Stimulated activated CD4-positive, alpha-beta T cell treated with anti-CD3 and anti-CD28 coated beads, Interleukin-12 subunit alpha, Interleukin-12 subunit beta, amount 100 ng/mL, for 48 hours (primary cell): ENCODE measurements at places on chromosomes 1 and 21.

- DNase-seq: no peak
These were observed 32.8 kb upstream of the PTPRC start for GRCh38 chr1:198606020-198606438.

DNA sequence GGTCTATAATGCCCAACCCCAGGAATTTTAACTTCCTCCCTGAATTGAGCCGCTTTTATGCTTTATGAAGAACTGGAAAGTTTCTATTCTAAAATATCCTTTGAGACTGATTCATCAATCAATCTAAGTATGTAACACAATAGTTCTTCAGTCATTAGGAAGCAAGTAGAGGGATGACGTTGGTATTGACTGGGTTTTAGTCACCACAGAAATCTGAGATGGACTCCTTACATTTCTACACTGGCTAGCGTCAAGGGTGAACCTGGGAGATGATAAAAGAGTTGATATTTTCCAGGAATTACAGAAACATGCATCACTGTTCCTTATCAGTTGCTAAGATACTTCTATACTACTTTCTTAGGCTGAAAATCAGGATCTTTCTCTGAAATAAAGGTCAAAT lies 308.0 kb downstream of the HMCN1 start:
- no peak for DNase-seq

- DNase-seq: no peak
These were observed 96.0 kb upstream of the ERRFI1 start for GRCh38 chr1:8122160-8122476.

- DNase-seq: no peak
These were observed 67.5 kb upstream of the RNPC3 start for GRCh38 chr1:103457886-103458455.

DNA sequence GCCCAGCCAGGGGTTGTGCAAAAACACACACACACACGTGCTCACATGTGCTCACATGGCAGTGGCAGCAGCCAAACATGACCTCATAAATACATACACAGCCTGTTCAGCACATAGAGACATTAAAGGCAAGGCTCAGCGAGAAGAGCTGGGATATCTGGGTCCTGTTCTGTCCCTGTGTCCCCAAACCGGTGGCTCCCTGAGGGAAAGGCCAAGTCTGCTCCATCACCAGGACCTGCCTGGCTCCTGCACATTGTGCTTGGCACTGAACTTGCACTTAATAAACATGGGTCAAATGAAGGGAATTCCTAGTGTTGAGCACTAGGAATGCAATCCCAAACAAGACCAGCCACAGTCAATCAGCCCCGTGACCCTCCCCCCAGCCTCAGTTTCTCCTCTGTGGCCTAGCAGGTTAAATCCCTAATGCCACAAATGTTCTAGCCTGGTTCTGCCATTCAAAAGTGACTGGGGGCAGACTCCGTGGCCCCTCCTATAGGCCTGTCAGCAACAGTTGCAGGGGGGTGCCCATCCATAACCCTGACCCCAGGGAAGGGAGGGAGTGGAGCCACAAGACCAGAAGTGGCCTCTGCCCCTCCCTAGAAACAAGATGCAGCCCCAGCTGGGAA lies 160.9 kb upstream of the VAMP3 start:
- DNase-seq: no peak

GRCh38 chr1:36166938-36167905 lies 11.3 kb downstream of the MAP7D1 start:
- DNase-seq: no peak

GRCh38 chr1:119762953-119763352 lies 5.8 kb downstream of the HMGCS2 start:
- DNase-seq: no peak

- no peak for DNase-seq
These were observed 90.5 kb downstream of the SPATA17 start for GRCh38 chr1:217721692-217722091.

GRCh38 chr21:41186755-41187536 lies 19.0 kb downstream of the BACE2 start:
- DNase-seq: no peak

GRCh38 chr1:4468386-4468785 lies 186.0 kb upstream of the AJAP1 start:
- DNase-seq: no peak

DNA sequence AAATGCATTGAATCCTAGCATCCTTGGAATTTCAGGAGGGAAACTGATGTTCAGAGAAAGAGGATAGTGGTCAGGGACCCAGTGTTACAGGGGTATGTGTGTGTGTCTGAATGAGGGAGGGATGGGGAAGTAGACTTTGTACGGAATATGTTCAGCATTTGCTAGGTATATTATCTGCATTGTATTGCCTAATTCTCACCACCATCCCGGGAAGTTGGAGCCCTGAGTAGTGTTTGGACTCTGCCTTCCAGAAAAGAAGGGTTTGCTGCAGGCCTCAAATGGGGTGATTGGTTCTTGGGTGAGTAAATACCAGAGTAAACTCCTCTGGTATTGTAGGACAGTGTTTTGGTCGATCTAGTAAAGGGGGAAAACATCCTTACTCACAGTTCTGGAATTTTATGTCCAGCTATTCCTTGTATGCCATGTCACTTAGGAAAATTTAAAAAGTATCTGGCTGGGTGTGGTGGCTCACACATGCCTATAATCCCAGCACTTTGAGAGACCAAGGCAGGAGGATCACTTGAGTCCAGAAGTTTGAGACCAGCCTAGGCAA lies 7.1 kb upstream of the ZNF496 start:
- no peak for DNase-seq

GRCh38 chr1:184187097-184187496 lies 135.6 kb downstream of the TSEN15 start:
- DNase-seq: no peak

GRCh38 chr21:32549440-32549839 lies 35.9 kb downstream of the TCP10L start:
- DNase-seq: no peak

GRCh38 chr1:3790500-3790923 lies 5.8 kb downstream of the LRRC47 start:
- no peak for DNase-seq

- DNase-seq: no peak
These were observed 53.9 kb upstream of the GNG4 start for GRCh38 chr1:235703506-235703905.

DNA sequence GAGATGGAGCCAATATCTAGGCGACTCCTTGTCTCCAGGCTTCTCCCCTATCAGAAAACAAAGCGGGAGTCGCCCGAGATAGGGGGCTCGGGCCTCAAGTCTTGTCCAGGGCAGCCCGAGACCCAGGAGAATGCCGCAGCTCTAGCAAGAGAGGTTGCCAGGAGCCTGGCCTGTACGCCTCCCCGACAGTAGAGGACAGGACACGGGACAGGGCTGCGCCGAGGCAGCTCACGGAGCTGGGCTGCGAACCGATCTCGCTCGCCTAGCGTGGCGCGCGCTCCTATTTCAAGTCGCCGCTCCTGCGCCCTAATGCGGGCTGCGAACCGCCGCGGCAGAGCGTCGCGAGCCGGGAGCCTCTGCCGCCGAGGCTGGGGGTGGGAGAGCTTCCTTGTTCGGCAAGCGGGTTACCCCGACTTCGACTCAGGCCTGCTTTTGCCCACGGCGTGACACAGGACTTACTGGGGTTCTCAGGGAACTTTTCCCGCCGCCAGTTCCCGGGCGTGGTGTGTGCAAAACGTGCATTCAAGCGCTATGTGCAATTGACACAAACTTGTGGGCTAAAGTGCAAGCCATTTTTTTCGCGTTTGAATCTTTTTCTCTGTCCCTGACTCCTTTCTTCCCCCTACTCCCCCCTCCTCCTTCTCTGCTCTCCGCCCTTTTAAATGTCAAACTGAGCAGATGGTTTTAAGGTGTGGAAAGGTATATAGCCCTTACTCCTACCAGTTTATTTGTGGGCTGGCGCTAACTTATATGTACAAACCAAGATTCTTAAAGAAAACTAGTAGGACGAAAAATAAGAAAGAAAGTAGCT lies 2.4 kb upstream of the PROX1 start:
- no peak for DNase-seq

DNA sequence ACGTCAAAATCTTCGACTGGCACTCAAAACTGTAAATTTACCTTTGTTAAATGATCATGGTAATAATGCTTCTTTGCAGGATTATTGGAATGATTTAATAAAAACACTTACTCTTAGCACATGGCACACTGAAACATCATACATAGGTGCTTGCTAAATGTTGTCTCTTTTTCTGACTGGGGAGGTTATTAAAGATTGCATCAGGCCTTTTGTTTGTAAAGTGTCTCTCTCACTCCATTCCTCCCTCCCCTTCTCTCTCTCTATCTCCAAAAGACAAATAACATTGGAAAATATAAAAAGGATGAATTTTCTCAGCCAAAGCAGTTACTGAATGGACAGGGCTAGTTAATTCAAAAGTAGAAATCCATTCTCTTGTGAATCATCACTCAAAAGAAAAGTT lies 404.2 kb downstream of the DPYD start:
- no peak for DNase-seq

- peak; percentile 75 for DNase-seq
These were observed 72.8 kb downstream of the CD2 start for GRCh38 chr1:116826818-116827606.

DNA sequence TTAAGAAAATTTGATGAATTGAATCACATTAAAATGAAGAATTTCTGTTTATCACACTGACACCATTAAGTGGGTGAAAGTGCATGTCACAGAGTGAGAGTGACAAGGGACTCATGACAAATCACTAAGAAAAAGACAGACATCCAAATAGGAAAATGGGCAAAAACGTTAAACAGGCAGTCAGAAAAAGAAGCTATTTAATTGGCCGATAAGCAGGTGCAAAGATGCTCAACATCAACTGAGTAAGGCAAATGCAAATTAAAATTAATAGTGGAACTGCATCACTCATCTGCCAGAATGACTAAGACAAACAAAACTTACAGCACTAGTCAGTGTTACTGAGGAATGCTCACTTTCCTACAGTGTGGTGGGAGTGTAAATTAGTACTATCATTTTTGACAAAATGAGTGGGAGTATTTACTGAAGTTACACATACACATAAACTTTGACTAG lies 39.2 kb upstream of the RUNX1 start:
- DNase-seq: no peak

DNA sequence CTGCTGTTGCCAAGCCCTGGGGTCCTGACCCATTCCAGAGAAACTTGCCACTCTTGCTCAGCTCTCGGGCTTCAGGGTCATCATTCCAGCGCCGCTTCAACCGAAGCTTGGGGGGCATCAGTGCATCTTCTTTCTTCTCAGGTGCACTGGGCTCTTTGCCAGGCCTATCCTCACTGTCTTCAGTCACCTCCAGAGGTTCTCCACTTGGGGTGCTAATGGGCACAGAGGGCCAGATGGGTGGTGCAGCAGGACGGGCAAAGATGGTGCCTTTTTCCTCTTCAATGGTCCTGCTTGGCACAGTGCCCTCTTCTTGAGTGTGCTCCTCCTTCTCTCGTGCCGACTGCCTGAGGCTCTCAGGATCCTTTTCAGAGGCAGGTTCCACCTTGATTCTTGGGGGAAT lies 13.3 kb downstream of the ETV3 start:
- DNase-seq: no peak

GRCh38 chr1:97691325-97691724 lies 229.5 kb downstream of the DPYD start:
- DNase-seq: no peak

DNA sequence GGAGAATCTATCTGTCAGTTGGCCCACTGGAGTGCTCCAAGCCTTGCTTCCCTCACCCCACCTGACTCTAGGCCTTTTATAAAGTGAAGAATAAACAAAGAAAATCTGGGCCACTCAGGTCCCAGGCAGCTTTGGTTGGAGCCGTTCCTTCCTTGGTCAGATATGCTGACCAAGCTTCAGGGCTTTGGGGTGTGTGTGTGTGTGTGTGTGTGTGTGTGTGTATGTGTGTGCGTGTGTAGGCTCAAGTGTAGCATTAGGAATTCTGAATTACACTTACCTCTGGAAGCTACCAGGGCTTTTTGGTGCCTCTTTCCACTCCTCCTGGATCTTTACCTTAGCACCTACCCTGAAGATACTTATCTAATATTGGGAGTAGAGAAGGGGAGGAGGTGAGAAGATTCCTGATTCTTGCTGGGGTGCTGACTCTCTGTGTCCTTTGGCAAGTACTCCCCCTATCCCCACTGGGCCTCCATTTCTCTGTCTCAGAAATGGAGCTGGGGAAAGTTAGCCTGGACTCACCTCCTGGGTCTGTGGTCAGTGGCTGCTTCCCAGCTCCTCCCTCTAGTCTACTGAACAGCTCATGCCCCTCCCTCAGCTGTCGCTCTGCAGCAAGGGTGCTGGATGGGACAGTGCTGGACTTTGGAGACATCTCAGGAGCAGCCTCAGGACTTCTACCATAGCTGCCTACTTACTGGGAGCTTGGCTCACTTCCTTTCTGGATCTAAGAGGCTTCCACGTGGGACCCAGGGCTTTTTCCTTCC lies 10.8 kb downstream of the FOXD2 start:
- DNase-seq: no peak

GRCh38 chr1:233905416-233906051 lies 1.1 kb downstream of the SLC35F3 start:
- no peak for DNase-seq

DNA sequence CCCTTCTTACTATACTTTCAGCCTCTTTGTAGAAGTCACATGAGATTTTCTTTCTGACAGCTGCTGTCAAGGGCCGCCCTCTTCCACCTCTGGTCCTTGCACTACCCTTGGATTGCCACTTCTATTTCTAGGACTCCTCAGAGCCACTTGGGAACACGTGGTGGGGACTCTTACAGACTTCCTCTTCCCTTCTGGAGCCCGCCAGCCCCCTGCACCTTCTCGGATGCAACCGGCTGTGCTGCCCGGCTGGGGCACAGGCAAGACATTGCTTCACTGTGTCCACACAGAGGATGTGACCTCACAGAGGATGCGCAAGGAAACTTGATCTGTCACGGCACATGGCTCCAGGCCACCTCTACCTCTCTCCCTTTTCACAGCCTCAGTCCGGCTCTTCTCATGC lies 2.4 kb upstream of the IKBKE start:
- no peak for DNase-seq

DNA sequence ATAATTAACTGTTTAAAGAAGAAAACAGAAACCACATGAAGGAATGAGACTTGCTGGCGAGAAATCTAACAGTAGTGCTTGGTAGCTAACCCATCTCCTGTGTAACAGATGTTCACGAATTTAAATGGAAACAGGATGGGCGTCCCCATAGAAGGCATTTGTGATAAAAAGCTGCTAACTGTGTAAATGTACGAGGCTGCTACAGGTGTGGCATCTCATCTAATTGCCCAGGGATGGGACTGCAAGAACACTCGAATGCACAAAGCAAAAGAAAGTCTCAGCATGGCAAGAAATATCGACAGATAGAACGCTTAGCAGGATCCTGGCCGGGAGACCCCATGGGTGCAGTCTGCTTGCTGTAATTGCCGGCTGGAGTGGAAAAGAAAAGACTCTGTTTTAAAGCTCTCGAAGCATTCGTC lies 112.7 kb downstream of the RUNX1 start:
- no peak for DNase-seq
